ENCODE measurements at places on chromosomes 6 and 20. TPM values are rescaled to one million over a fixed set of nuclear protein-coding genes. Genes with fewer than 3 reads are reported as not detected.

Gene BPIFA1
- polyA plus RNA-seq, result not detected

GRCh38 chr6:5701174-5701573 lies 305.6 kb downstream of the NRN1 start:
- no peak for DNase-seq
- no peak overlapping the region for H3K27ac ChIP-seq
- peaks cover 9% of the 10 kb centered on the region for H3K4me1 ChIP-seq
- no peaks in the 10 kb centered on the region for H3K36me3 ChIP-seq
- H3K27me3 ChIP-seq, result no peaks in the 10 kb centered on the region
- H3K4me3 ChIP-seq, result no peak overlapping the region

Gene MLN
- not detected for polyA plus RNA-seq

Gene CYP39A1
- polyA plus RNA-seq, result not detected

DNA sequence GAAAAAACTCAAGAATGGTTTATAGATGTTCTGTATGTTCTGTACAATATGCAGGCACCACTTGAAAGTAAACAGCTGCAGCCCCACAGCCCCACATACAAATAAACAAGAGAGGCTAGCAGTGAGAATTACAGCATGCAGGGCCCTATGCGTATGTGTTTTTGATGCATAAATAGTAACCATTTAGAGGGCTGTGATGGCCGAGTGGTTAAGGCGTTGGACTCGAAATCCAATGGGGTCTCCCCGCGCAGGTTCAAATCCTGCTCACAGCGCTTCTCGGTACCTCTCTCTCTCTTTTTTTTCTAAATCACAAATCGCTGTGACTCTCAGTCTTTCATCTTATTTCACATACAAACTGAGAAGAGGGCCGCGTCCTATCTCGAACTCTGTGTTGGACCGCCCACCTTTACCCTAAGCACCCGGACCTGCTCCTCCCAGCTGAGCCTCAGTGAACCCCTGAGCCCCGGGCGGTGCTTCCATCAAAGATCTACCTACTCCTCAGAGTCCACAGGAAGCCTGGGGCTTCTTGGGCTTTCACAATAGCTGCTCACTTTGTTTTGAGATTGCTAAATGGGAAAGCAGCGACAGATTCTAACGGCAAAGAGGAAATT lies 37.7 kb upstream of the PRSS16 start:
- DNase-seq, result no peak
- H3K27ac ChIP-seq, result no peak overlapping the region
- H3K27me3 ChIP-seq, result peaks cover 14% of the 10 kb centered on the region
- H3K4me3 ChIP-seq, result no peak overlapping the region
- no peaks in the 10 kb centered on the region for H3K36me3 ChIP-seq

- H3K4me3 ChIP-seq, result no peak overlapping the region
- no peak overlapping the region for H3K27ac ChIP-seq
- H3K4me1 ChIP-seq, result no peaks in the 10 kb centered on the region
- H3K36me3 ChIP-seq, result no peaks in the 10 kb centered on the region
Observed at GRCh38 chr6:132190097-132190814, 211.0 kb downstream of the MOXD1 start.

Gene GINM1
- polyA plus RNA-seq, result 24.7 TPM

Gene PTCHD4
- not detected for polyA plus RNA-seq

DNA sequence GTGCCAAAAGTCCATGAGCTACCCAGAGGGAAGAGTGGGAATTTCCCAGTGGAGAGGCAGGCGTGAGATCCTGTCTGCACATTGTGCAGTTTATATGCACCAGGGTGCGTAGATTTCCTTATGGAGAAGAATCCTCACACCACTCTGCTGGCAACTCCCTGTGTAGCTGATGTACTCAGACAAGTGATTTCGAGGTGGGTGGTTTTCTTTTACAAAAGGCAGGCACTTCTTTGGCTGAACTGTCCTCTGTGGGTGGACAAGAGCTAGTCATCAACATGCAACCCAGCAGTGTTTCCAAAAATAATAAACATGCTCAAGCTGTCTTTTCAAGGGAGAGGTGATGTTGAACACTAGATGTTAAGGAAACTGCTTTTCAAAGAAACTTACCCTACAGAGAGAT lies 121.7 kb upstream of the NXT1 start:
- no peak overlapping the region for H3K27ac ChIP-seq
- H3K27me3 ChIP-seq, result no peaks in the 10 kb centered on the region

GRCh38 chr6:167543602-167544497 lies 219.0 kb downstream of the TTLL2 start:
- no peaks in the 10 kb centered on the region for H3K36me3 ChIP-seq
- H3K4me1 ChIP-seq, result no peaks in the 10 kb centered on the region
- H3K4me3 ChIP-seq, result no peak overlapping the region
- DNase-seq, result no peak
- no peak overlapping the region for H3K27ac ChIP-seq
- H3K27me3 ChIP-seq, result no peaks in the 10 kb centered on the region

DNA sequence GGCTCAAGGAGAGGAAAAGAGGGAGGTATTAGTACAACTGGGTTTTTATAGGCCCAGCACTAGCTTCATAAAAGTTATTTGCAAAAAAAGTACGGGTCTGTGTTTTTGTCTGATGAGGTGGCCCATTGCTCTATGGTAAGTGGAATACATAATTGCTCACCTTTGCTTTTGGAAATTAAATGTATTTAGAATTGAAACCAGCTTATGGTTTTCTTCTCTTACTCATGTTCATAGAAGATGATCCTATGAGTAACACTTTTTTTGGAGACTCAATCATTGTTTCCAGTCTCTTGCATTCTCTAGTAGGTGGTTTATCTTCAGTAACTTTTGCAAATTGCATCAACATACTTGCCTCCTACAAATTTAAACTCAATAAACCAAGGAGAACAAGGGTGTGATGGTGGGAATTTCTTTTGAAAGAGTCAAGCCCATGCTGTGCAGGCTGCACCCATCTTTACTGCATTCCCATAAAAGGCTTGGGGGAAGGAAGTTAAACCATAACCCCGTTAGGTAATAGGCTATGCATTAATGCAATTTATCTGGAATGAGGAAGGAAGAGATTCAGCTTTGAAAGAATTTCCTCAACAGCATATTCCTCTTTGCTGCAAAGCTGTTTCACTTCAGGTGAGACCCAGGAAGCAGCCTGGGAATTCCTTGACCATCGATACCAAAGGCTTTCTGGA lies 48.5 kb upstream of the EDN1 start:
- H3K4me3 ChIP-seq, result no peak overlapping the region
- DNase-seq, result no peak

GRCh38 chr6:149783551-149783950 lies 34.0 kb downstream of the PCMT1 start:
- no peak for DNase-seq
- H3K36me3 ChIP-seq, result peaks cover 3% of the 10 kb centered on the region
- H3K4me3 ChIP-seq, result no peak overlapping the region
- H3K27me3 ChIP-seq, result no peaks in the 10 kb centered on the region
- H3K4me1 ChIP-seq, result no peaks in the 10 kb centered on the region

Gene TRIM31
- not detected for polyA plus RNA-seq

DNA sequence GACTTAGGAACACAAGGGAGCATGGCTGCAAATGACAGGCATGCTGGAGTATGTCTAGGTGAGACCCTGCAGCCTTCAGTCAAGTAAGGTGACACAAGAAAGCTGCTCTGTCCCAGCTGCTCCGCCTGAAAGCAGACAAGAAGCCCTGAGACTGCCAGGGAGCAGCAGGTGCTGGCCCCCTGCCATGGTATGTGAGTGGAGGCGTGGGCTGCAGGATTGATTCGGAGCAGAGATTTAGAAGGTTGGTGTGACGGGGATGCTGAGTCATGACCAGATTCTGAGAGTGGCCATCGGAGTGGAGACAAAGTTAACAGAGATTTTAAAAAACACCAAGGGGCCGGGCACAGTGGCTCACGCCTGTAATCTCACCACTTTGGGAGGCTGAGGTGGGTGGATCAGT lies 17.8 kb downstream of the LRP11 start:
- no peaks in the 10 kb centered on the region for H3K36me3 ChIP-seq
- no peak overlapping the region for H3K4me3 ChIP-seq
- no peaks in the 10 kb centered on the region for H3K27me3 ChIP-seq
- no peaks in the 10 kb centered on the region for H3K4me1 ChIP-seq
- no peak overlapping the region for H3K27ac ChIP-seq
- no peak for DNase-seq

- no peaks in the 10 kb centered on the region for H3K27me3 ChIP-seq
- DNase-seq, result no peak
- no peaks in the 10 kb centered on the region for H3K36me3 ChIP-seq
- H3K27ac ChIP-seq, result no peak overlapping the region
- H3K4me3 ChIP-seq, result no peak overlapping the region
Observed at GRCh38 chr6:111779031-111779430, 94.2 kb downstream of the FYN start.

GRCh38 chr6:141077355-141078333 lies 1055.1 kb upstream of the GJE1 start:
- no peaks in the 10 kb centered on the region for H3K4me1 ChIP-seq
- no peak overlapping the region for H3K4me3 ChIP-seq
- no peak for DNase-seq
- H3K36me3 ChIP-seq, result no peaks in the 10 kb centered on the region
- no peak overlapping the region for H3K27ac ChIP-seq

Gene LPA
- not detected for polyA plus RNA-seq

Gene ADGB
- not detected for polyA plus RNA-seq

DNA sequence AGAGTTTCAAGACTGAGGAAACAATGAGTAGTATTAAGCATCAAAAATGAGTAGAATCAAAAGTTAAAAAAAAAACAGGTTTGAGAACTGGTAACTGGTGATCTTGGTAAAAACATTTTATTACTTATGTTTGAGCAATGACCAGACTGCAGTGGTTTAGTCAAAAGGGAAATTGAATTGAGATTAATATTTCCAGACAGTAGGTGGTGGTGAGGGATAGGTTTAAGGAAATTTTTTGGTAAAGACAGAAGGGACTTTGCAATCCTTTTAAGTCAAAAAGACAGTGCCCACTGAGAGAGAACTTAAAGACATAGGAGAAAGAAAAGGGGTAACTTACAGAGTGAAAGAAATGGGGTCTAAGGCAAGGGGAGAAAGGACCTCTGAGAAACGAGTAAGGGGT lies 156.9 kb downstream of the ASCC3 start:
- H3K4me3 ChIP-seq, result no peak overlapping the region
- H3K27me3 ChIP-seq, result no peaks in the 10 kb centered on the region
- H3K4me1 ChIP-seq, result peaks cover 3% of the 10 kb centered on the region

DNA sequence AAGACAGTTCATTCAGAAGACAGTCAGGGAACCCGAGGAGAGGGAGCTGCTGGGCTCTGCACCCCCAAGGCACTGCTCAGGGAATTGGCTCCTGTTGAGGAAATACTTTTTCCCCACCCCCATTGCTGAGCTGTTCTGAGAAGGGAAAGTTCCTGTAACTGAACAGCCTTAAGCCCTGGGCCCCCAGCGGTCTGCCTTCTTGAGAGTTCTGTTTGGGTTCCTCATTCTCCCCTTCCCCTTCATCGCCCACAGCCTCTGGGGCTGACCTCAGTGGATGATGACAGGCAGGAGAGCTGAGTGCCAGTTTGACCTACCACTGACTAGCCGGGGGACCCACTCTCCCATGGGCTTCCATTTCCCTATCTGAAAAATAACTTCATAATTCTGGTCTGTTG lies 10.7 kb downstream of the HCK start:
- peaks cover 11% of the 10 kb centered on the region for H3K27me3 ChIP-seq
- no peak overlapping the region for H3K27ac ChIP-seq
- no peaks in the 10 kb centered on the region for H3K36me3 ChIP-seq
- no peak overlapping the region for H3K4me3 ChIP-seq
- H3K4me1 ChIP-seq, result no peaks in the 10 kb centered on the region
- no peak for DNase-seq

- DNase-seq, result no peak
- no peaks in the 10 kb centered on the region for H3K36me3 ChIP-seq
- H3K27me3 ChIP-seq, result no peaks in the 10 kb centered on the region
- no peak overlapping the region for H3K27ac ChIP-seq
- H3K4me1 ChIP-seq, result no peaks in the 10 kb centered on the region
- H3K4me3 ChIP-seq, result no peak overlapping the region
Observed at GRCh38 chr6:109816452-109817374, 125.6 kb downstream of the FIG4 start.

DNA sequence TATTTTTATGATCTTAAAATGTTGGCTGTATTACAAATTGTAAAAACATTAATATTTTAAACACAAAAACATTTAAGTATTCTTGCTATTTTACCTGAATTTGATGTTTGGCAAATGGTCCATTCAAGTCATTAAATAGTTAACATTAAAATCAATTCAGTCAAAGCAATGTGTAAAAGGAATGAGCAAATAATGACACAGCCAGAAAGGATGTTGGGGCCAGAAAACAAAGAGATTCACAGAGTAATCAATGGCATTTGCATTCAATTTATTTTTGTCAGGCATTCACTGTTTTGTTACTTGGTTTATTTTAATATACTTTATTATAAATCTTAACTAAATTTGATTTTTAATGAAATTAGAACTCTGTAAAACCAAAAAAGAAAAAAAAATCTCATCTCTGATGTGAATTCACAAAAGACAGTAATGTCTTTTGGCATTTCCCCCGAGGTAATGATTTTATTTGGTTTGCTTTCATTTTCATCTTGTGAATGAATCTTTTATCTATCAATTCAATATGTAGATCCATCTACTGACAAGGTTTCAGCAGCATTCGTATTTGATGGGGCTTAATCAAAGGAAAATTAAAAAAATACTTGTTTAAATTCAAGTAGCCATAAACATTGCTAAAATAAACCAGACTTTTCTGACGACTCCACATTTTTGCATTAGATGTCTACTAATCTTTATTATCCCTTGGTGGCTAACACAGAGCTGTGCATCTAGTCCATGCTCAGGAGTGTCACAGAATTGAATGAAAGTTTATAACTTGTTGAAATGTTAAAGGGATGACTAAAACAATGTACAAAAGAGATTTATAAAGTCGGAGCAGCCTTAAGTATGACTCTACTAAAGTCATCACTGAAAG lies 866.7 kb upstream of the GJE1 start:
- no peak for DNase-seq
- no peaks in the 10 kb centered on the region for H3K27me3 ChIP-seq
- H3K27ac ChIP-seq, result no peak overlapping the region
- no peaks in the 10 kb centered on the region for H3K36me3 ChIP-seq

DNA sequence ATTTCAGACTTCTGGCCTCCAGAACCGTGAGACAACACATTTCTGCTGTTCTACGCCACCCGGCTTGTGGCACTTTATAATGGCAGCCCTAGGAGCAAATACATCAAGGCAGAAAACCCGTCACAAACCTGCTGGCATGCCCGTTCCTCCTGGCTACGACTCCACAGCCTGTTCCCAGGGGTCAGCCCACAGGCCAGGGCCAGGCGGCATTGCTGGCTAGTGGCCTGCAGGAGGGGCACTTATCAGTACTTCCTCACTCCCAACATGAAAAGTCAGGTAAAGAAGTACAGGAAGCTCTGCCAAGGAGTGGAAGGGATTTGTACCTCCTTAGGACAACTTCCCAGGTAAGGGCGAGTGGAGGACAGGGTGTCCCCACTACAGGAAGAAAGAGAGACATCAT lies 223.1 kb upstream of the AGPAT4 start:
- no peaks in the 10 kb centered on the region for H3K36me3 ChIP-seq
- no peak for DNase-seq
- H3K27me3 ChIP-seq, result no peaks in the 10 kb centered on the region
- no peak overlapping the region for H3K4me3 ChIP-seq
- no peaks in the 10 kb centered on the region for H3K4me1 ChIP-seq

DNA sequence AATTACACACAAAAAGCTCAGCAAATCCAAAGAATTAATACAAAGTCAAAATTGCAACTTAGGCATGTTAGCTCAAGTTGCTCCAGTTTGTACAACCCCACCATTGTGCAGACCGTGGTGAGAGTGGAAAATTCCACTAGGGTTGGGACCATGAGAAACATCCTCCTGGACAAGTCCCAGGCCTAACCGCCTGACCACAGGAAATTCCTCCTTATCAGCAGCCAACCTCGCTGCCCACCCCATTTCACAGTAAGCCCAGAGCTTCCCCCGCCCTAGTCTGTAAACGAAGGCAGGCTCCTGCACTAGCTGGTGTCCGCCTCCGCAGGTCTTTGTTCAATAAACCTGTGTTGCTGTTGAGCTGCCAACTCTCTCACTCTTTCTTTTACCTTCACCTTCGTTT lies 1023.3 kb downstream of the EYS start:
- no peak overlapping the region for H3K4me3 ChIP-seq
- H3K27ac ChIP-seq, result no peak overlapping the region

Measured in CD8-positive, alpha-beta memory T cell (primary cell).